Stimulated activated CD8-positive, alpha-beta memory T cell treated with anti-CD3 and anti-CD28 coated beads, Interleukin-4, amount 100 ng/mL, for 1 hour (primary cell): ENCODE measurements at places on chromosomes 1 and 21.

DNA sequence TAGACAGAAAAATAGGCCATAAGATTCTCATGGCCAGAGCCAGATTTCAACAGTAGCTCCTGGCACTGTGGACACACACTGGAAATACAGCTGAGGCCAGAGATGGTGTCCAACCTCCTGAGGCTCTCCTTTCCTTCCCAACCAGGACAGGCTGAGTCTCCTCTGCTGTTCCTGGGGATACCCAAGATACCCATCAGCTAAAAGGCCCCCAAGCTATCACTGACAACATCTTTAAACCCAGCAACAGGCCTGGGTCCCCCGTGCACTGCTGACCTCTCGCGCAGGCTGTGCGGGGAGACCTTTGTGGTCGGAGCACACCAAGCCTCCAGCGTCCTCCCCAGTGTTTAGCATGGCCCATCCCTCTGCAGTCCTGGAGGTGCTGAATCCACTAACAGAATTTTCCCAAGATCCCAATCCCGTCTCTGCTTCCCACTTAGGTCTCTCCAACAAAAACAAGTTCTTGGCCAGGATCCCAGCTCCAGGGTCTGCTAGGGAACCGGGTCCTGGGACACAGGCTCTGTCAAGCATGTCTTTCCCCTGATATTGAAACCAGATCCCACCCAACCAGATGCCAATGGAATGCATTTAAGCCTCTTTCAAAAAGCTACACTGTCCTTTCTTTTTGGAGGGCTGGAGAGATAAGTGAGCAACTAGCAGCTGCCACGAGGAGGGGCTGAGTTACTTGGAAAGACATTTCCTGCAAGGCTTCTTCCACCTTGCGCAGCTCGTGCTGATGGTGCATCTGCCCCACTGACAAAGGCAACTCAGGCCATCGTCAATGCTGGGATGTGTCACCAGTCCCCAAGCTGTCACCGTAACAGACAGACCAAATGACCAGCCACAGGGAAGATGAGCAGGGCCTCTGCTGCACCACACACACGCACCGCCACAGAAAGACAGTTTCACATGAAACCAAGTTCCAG lies 73.2 kb downstream of the BCAR3 start:
- no peak for DNase-seq

GRCh38 chr1:218585511-218586184 lies 240.5 kb downstream of the TGFB2 start:
- DNase-seq = no peak

DNA sequence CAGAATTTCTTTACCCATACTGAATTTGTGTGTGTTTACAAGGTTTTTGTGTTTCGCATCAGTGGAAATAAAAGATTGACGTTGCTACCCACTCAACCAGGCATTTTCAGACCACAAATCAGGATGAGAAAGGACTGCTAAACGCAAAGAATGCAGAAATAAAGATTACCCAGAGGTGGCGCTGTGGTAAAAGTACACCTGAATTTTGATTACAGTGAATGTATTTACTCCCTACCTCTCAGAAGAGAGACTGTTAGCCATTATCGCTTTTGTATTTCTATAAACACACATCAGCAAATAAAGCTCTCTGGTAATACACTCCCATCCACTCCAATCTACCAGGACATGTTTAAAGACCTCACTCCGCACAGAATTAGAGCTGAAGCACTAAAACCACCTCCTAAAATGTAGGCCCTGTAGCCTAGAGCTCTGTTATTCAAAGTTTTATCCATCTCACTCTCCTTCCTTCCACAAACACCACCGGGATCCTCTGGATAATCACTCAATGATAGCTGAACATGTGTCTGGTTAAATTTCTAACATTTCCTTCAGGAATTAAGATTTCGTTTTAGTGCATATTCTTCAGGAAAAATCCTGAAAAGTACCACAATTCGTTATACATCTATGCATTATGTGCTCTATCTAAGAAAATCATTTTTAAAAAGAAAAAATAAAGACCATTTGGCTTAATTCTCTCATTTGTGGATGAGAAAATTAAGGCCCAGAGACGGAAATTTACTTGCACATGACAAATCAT lies 2.5 kb upstream of the LMO4 start:
- DNase-seq = no peak

GRCh38 chr21:41932191-41932575 lies 21.6 kb downstream of the C2CD2 start:
- no peak for DNase-seq

DNA sequence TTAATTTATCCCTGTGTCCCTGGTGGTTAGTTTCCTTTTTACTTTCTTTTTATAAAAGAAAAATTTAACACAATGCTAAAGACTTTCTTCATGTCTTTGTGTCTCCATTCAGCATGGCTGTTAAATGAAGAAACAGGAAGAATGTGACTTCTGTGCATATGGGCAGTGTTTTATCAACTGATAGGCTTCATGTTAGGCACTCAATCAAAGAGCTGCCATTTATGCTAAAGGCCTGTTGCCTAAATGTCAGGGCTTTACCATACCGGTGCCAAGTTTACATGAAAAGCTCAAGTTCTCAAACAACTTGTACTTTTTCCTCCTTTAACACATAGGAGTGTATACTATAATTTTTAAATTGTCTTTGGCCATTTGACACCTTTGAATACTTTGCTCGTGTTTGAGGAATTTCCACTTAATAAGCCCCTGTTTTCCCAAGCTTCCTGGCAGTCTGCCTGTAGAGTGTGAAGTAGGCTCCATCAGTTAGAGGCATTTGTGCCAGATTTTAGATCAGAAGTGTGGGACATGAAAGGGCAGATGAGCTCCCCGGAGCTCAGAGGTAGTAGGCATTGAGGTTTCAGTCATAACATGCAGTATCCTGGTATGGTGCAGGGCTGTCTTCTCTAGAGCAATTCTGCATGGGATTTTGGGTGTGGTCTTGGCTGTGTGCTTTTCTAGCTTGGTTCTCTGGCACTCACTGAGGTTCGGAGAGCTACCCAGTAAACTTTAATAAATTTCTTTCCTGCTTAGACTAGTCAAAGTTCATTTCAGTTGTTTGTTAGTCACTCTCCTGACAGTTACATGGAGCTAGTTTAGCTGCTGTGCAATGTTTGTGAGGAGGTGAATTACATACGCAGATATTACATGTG lies 119.0 kb downstream of the LEPR start:
- no peak for DNase-seq

- DNase-seq = no peak
These were observed 45.3 kb downstream of the RIMS3 start for GRCh38 chr1:40620150-40620549.

- DNase-seq = no peak
These were observed 24.1 kb downstream of the BCL9 start for GRCh38 chr1:147565189-147565980.

GRCh38 chr1:6149597-6149996 lies 30.5 kb downstream of the CHD5 start:
- no peak for DNase-seq

- DNase-seq = no peak
These were observed 5.9 kb upstream of the TNFSF4 start for GRCh38 chr1:173212952-173213491.

- DNase-seq = no peak
These were observed 8.9 kb upstream of the C1orf216 start for GRCh38 chr1:35727434-35728040.

DNA sequence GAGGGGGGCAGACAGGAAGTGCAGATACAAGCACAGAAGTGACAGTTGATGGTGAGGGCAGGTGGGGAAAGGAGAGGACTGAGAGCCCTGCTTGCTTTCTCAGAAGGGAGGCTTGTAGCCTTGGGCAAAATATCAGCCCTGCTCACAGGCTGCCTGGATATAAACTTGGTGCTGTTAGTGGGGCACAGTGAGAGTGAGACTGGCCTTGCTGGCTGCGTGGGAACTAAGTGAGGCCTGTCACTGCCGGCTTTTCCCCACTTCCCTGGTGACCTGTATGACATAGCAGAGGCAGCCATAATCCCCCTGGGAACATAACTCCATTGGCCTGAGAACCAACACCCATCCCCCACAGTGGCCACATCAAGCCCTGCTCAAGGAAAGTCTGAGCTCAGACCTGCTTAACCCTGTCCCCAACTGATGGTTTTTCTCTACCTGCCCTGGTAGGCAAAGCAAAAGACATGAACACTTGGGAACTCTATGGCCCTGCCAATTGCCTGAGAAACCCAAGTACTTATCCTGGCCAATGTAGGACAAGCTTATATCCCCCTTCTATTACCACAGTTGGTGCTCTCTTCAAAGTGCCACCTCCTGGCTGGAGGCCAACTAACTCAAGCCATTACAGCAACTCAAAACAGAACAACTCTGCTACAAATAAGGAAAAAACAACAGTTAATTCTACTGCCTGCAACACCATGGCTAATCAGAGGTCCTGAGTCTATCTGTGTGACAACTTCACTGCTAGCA lies 472.7 kb downstream of the PLPP3 start:
- DNase-seq = no peak

GRCh38 chr1:162626094-162626493 lies 6.2 kb upstream of the DDR2 start:
- no peak for DNase-seq

DNA sequence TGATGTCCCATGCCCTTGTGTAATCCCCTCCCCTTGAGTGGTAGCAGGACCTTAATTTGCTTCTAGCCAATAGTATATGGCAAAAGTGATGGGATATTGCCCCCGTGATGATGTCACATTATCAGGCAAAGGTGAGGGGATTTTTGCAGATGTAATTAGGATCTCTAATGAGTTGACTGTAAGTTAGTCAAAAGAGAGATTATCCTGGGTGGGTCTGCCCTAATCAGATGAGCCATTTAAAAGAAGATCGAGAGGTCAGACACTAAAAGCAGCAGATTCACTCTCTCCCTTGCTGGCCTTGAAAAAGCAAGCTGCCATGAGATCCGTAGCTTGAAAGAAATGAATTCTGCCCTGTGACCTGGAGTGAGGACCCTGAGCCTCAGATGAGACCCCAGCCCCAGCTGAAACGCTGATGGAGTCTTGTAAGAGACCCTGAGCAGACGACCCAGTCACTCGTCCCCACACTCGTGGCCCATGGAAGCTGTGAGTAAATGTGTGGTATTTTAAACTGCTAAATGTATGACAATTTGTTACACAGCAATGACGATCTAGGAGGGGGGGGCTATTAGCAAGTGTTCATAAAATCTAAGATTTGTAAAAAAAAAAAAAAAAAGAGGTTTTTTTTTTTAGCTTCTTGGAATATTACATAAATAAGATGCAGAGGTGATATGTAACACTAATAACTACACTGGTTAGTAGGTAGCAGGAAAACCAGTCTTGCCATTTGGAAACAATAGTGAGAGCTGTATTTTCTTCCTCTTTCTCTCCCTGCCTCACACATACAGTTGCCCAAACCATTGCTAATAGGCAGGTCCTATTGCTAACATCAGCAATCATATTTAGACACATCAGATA lies 50.3 kb upstream of the TARBP1 start:
- DNase-seq = no peak

- DNase-seq = no peak
These were observed 140.8 kb downstream of the PGBD5 start for GRCh38 chr1:230285351-230285750.

- DNase-seq = no peak
These were observed 25.2 kb downstream of the KIFAP3 start for GRCh38 chr1:170049176-170049800.

- DNase-seq = no peak
These were observed 163.6 kb upstream of the ARHGEF16 start for GRCh38 chr1:3290915-3291314.

DNA sequence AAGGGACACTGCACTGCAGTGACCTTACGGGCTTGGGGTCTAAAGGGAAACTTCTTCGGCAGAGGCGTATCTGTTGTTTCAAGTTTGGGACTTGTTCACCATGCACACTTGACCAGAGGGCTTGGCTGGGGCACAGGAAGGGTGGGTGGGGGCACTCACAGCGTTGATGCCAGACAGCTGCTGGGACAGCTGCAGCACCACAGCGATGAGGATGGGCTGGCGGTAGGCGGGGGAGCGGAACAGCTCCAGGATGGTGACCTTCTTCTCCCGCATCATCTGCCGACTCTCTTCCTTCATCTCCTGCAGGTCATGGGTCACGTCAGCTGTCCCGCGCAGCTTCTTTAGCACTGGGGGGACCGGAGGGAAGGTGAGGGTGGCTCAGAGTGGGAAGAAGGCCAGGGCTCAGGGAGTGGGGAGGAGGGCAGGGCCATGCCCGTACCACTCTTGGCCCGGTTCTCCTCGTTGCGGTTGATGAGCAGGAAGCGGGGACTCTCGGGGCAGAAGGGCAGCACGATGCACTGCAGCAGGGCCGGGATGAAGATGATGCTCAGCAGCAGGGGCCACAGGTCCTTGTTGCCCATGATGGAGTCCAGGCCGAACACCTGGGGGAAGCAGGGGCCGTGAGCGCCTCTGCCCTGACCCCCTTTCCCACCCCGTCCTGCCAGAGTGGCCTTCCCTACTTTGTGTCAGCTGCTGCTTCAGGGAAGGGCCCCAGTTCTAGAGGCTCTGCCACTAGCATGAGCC lies 29.1 kb downstream of the SLC2A1 start:
- DNase-seq = no peak

DNA sequence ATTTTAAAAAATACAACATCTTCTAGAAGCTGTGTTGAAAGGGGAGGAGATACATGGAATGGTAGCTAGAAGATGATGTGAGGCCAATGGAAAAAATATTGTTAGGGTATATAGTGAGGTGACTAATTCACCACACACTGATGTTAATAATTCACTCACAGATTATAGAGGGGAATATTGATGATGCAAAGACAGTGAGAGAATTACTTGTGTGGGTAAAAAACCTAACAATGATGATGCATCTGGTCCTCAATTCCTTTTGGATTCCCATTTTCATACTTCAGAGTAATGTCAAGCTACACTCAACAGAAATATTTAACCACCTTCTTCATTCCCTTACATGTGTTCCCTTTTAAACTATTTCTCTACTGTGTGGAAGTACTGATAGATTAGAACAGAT lies 169.5 kb upstream of the DPYD start:
- DNase-seq = no peak

GRCh38 chr1:47817861-47818260 lies 179.3 kb downstream of the TRABD2B start:
- no peak for DNase-seq

- no peak for DNase-seq
These were observed 7.5 kb downstream of the MIER1 start for GRCh38 chr1:66932291-66932690.

DNA sequence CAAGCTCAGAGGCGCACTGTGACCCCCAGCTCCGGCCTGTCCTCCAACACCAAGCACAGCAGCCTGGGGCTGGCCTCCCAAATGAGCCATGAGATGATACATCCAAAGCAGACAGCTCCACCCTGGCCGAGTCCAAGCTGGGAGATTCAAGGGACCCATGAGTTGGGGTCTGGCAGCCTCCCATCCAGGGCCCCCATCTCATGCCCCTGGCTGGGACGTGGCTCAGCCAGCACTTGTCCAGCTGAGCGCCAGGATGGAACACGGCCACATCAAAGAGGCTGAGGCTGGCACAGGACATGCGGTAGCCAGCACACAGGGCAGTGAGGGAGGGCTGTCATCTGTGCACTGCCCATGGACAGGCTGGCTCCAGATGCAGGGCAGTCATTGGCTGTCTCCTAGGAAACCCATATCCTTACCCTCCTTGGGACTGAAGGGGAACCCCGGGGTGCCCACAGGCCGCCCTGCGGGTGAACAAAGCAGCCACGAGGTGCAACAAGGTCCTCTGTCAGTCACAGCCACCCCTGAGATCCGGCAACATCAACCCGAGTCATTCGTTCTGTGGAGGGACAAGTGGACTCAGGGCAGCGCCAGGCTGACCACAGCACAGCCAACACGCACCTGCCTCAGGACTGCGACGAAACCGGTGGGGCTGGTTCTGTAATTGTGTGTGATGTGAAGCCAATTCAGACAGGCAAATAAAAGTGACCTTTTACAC lies 29.1 kb downstream of the SLC19A1 start:
- DNase-seq = no peak

- no peak for DNase-seq
These were observed 26.6 kb upstream of the CDC14A start for GRCh38 chr1:100325415-100326324.

- no peak for DNase-seq
These were observed 49.9 kb downstream of the CLCA4 start for GRCh38 chr1:86596741-86597290.
